ENCODE measurements at places on chromosomes 7 and 10.

- no peak for DNase-seq
These were observed 28.1 kb downstream of the BRI3 start for GRCh38 chr7:98309566-98309965.

- no peak for DNase-seq
These were observed 236.2 kb upstream of the PITRM1 start for GRCh38 chr10:3408603-3409365.

- DNase-seq = no peak
These were observed 47.8 kb downstream of the MGMT start for GRCh38 chr10:129514568-129515451.

DNA sequence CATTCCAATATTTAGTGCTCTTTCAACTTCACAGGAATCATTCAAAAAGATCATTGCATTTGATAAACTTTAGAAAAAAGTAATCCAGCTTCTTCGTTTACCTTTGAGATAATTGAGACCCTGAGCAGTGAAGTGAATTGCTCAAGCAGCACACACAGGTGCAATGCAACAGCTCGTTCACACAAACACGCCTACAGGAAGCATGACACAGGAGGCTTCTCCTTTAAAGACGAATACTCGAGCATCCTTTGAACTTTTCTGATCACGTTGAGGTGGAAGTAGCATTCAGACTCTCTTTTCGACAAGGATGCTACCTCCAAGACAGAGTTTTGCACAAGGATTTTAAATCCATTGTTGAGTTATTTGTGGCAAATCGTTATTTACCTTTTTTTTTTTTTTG lies 18.0 kb upstream of the RSU1 start:
- DNase-seq = no peak

- DNase-seq = no peak
These were observed 89.4 kb upstream of the LEP start for GRCh38 chr7:128151635-128152034.
